NCI-H2081 (cell line): ENCODE measurements at places on chromosomes 7 and 10.
A peak's percentile ranks its signal among the peaks of the same experiment; 100 is the strongest.

GRCh38 chr7:90816511-90817142 is 220.5 kb downstream of the CDK14 start:
- DNase-seq = no peak

DNA sequence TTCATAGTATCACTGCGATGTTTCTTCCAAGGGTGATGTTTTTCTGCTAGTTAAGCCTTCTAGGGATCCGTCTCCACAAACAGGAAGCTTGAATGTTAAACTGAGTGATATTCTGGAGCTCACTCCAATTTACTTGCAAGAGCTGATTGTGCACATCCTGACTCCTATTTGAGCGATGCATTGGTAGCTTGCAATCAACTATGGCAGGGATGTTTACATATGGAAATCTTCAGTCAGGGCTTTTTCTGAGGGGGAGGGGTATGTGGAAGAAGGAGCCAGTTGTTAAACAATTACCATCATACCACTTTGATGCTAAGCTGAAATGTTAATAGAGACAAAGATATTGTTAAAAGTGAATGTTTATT is 43.2 kb upstream of the NXPH1 start:
- DNase-seq = no peak

- DNase-seq = no peak
Observed at GRCh38 chr10:128071417-128071782, 54.8 kb downstream of the MKI67 start.

DNA sequence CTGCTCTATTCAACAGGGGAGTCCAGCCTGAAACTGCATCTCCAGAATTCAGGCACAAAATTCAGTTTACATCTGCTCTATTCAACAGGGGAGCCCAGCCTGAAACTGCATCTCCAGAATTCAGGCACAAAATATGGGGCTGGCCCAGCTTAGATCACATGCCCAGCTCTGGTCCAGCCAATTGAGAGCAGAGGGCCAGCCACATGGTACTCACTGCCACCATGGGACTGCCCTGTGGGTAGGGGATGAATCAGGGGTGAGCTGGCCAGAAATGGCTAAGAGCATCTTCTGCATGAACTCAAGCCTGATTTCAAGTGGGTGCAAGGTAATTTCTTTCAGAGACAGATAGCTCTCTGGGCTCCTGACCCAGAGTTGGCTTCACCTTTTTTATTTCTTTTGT is 156.6 kb upstream of the LYZL2 start:
- DNase-seq = no peak

DNA sequence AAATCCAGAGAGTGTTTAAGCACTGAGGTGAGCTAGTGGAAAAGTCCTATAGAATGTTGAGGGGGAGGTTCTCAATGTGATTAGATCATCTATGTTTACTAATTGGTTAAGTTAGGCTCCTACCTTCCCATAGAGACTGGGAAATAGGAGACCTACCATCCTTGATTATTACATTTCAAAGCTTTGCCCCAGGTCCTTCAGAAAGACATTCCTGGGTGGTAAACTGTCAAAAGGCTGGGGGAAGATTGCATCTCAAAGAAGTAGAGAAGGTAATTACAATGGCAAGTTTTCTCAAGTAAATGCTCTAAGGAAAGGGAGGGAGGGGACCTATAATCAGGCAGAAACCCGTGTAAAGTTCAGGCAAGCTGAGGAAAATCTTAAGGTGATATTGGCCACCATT is 247.8 kb upstream of the SMIM30 start:
- DNase-seq = no peak

- DNase-seq = no peak
Observed at GRCh38 chr7:6274743-6275142, 2.3 kb upstream of the CYTH3 start.

DNA sequence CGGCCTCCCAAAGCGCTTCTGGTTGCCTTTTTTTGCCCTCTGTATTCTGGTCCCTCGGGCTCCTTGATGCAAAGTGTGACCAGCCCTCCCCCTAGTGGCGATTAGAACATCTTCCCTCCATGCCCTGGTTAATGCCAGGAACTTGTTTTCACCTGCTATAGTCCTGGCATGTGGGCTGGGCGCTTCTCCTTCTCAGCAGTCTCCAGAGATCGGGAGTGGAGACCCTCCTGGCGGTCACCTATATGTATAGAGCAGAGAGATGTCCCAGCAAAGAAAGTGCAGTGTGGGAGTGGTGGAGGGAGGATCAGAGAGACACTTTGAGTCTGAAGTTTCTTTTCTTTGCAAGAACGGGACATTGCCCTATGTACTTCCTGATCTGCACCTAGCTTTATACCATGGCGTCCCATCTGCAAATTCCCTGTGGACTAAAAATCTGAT is 264.1 kb downstream of the OTUD1 start:
- DNase-seq = peak; percentile 39

DNA sequence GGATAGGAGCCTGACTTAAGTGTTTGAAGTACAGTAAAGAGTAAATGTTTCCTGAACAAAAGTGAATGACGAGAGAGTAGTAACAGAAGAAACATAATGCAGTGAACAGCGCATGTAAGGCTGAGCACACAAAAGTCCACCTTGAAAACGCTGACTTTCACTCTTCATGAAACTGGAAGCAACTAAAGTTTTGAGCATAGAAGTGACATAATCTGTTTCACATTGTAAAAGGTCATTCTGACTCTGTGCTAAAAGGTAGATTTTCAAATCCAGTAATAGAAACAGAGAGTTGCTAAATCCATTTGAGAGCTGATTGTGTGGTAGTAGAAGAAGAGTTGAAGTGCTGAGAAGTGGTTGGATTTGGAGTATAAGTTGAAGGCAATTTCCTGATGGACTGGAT is 1037.0 kb downstream of the CNTNAP2 start:
- DNase-seq = no peak

DNA sequence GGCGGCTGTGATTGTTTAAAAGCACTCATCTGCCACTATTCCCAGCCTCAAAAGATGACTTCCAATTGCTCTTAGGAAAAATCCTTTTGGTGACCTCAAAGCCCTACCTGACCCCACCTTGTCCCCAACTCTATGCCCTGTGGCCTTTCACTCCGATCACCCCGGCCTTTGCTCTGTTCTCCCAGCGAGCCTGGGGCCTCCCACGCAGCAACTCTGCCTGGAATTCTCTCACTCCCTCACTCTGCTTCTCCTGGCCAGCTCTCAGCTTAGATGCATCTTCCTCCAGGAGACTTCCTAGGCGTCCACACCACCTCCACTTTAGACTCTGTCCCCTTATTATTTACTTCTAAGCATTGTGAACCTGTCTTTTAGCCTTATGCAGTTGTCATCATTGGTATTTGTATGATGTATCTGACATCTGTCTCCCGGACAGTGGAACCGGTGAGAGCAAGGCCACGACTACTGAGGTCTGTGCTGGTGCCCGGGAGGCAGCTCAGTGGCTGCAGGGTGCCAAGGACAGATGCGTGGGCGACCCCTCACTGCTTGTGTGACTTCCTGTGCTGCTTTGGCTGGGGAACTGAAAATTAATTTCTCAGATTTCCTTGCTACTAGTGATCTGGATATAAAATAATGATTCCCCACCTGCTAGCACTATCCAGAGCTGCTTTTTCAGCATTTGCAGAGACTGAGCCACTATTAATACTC is 63.0 kb downstream of the PIP4K2A start:
- no peak for DNase-seq

- DNase-seq = no peak
Observed at GRCh38 chr10:127563718-127564553, 14.8 kb downstream of the NPS start.

- no peak for DNase-seq
Observed at GRCh38 chr7:147982307-147982706, 608.3 kb upstream of the C7orf33 start.

DNA sequence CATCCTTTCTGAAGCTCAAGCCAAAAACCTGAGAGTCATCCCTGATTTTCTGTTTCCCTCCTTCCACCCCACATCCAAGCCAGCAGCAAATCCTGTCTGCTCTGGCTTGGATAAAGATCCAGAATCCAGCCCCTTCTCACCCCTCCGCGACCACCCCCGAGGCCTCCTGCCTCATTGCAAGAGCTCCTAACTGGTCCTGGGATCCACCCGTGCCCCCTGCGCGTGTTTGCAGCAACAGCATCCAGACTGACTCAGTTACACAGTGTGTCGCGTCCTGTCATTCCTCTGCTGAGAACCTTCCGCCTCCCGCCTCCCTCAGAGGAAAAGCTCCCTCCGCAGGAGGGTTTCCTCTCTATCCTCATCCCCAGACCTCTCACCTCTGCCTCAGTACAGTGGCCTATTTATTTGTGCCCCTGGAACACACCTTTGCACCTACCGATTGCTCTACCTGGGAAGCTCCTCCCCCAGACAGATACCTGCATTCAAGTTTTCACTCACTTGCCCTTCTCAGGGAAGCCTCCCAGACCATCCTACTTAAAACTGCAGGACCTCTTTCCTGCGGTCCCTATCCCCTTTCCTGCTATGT is 21.6 kb upstream of the GRID1 start:
- no peak for DNase-seq

DNA sequence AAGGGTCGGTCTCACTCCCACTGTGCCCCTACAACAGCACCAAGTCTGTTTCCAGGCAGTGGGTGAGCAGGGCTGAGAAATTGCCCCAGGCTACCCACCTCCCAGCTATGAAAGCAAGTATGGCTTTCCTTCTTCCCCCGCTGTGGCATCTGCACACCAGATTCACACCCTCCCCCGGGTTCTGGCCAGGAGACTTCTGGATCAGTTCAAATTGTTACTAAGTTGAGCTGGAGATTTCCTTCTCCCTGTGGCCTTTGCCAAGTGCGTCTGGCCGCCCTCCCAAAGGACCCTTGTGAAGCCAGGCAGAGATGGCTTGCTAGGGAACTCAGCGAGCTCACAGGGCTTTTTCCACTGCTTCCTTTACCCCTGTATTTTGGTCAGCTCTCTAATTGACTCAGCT is 555.4 kb downstream of the SH2D4B start:
- DNase-seq = no peak

DNA sequence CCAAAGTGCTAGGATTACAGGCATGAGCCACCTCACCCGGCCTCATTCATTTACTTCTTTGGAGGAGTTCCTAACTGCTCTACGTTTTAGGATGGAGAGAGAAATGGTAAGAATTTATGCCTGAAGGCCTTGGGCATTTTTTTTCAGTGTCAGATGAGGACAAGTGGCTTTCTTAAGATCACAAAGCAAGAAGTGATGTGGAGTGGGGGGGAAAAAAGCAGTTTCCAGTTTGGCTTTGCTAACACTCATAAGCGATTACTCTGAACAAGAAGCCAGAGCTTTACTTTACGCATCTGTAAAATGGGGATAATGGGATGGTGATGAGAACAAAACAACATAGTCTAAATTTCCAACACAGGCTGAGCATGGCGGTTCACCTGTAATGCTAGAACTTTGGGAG is 2.6 kb upstream of the PPIA start:
- DNase-seq = no peak

- DNase-seq = no peak
Observed at GRCh38 chr10:44310762-44311562, 73.9 kb downstream of the CXCL12 start.

- DNase-seq = peak; percentile 74
Observed at GRCh38 chr10:15168291-15168785, at the start of gene NMT2. Gene NMT2 (minus strand): TSS chr10:15168693. CDS start chr10:15168612, 81 bp downstream.

- no peak for DNase-seq
Observed at GRCh38 chr7:42068554-42069280, 168.3 kb downstream of the GLI3 start.

- DNase-seq = no peak
Observed at GRCh38 chr10:82564353-82565196, 689.6 kb downstream of the NRG3 start.

GRCh38 chr10:31709028-31709427 is 219.6 kb downstream of the ARHGAP12 start:
- no peak for DNase-seq

- no peak for DNase-seq
Observed at GRCh38 chr10:16737420-16737819, 79.8 kb downstream of the RSU1 start.

DNA sequence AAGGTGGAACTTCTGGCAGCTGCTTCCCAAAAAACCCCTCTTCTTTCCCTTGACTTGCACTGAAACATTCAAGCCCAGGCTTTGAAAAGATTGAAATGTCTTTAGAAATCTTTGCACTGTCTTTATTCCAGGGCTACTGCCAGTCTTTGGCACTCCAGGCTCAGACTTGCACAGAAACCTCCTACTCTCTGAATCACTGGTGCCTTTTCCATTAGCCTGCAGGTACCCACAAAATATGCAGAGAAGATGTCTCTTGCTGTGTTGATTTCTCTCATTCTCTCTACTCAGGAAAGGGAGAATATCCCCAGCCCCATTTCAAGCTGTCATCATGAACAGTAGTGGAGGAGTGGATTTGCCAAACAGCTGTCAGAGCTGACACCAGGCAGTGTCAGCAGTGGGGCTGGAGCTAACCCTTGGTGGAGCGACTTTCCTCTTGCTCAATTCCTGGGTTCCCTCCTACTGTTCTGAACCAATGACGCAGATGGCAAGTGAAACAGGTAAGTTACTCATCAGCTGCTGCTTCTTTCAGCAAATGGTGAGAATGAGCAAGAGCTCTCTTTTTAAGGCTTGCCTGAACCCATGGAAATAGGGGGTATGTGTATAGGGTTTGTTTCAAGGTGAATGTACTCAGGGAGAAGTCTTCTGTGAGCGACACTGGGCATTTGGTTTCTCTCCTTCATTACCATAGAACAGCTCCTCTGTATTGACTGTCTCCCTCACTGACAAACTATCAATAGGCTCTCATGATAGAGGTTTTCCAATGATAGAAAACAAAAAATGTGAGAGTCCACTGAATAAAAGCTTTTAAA is 362.4 kb downstream of the ADRA2A start:
- no peak for DNase-seq

GRCh38 chr7:51114501-51114900 is 202.1 kb downstream of the COBL start:
- no peak for DNase-seq

DNA sequence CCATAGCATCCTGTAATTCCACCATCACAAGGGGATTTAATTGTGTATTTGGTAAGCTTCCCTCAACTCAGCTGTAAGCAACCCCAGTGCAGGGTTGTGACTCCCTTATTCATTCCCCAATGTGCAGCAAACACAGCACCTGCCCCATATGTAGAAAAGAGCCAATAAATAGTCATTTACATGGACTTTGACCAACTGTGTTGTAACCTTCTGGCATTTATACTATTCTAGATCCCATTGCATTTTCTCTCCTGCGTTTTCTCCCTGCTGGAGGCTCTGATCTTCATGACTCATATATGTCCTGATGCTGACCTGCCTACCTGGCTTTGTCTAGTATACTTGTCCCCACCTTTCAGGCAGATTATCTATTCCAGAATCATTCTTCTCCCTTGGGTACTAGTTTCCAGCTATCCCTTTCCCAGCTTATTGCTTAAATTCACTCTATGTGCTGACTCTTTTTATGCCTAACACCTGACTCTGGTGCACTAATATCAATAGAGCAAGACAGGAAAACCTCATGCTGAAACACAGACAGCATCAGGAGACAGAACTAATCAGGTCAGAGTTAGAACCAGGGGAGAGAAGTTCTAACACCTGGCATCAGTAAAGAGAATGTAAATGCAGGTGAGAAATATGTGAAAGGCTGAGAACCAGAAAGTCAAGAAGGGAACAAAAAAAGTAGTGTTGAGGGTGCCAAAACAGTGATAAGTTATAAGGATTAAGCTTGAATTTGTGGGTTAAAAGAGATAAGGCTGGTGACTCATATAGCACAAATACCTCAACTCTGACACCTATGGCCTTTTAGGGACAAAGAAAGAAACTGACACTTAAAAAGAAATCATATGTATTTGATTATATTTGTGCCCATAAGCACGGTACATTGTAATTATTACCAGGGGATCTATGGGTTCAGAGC is 402.7 kb downstream of the IPMK start:
- no peak for DNase-seq
